ENCODE measurements at places on chromosomes 2 and 18.

- no peak for DNase-seq
These were observed 255.2 kb downstream of the CDH7 start for GRCh38 chr18:66005831-66006588.

- no peak for DNase-seq
These were observed 160.1 kb upstream of the MYCN start for GRCh38 chr2:15780234-15780633.

DNA sequence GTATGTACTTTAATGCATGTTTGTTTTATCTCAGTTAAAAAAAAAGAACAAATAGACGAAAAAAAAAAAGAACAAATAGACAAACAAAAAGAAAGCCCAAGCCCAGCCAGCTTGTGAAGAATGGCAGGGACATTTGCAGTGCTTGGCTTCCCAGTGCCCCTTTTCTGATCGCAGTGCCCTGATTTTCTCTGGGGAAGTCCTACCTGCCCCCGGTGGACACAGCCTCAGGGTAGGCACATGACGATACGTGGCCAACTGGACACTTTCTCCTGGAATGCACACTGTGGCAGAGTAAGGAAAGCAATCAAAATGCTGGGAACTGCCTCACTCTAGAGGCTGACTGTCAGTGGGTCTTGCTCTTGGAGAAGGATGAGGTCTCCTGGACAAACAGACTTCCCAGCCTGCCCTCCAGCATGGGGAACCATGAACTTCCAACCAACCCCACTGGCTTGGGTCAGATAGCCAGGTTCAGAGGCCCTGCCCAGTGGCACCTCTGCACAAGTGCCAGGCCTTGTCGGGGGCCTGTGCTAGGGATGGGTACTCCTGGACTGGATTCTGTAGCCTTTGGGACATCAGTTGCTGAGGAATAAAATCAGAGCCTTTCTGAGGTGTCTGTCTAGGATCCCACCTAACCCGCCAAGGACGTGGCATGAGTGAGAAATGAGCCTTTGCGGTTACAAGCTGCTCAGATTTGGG lies 76.7 kb downstream of the INHBB start:
- DNase-seq: no peak

DNA sequence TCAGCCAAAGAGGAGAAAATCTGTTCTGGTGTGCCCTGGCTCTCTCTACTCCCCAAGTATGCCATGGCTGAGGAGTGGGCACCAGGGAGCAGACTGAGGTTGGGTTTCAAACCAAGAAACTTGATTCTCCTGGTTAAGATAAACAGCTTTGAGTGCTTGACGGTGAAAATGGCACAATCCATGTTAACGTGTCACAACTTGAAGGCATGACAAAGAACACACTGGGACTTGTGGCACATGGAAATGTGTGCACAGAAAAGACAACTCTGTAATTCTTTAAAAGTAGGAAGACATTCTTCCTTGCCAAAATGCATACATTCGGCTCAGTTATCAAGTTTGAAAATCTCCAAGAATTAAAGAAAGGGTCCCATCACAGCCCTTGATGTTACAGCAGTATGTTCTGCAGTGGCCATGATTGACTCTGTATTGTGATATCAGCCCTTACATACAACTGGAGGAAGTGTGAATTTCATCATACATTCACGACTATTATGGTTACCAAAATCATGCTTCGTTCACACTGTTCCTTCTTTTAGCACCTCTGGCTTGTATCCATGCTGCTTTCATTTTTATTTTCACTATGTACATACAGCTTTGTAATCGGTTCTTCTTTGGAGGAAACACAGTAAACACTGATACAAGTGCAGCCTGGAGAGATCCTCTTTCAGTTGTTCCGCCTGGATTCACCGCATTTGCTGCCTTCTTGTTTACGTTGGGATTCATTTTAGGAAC lies 15.6 kb upstream of the ACTG2 start:
- peak; percentile 39 for DNase-seq

GRCh38 chr2:12862541-12862940 lies 145.8 kb downstream of the TRIB2 start:
- no peak for DNase-seq

Data from NCI-H2107 (cell line).